ENCODE measurements at places on chromosomes 6 and 20. TPM values are rescaled to one million over a fixed set of nuclear protein-coding genes. Genes with fewer than 3 reads are reported as not detected.

The HSPA12B gene
- not detected for total RNA-seq

The TMEM244 gene
- not detected for total RNA-seq

The WFDC5 gene
- not detected for total RNA-seq

The FAM217A gene
- not detected for total RNA-seq

The PPT2 gene
- 13.2 TPM for total RNA-seq

The BEND6 gene
- not detected for total RNA-seq

The VSTM2L gene
- not detected for total RNA-seq

The CDH26 gene
- total RNA-seq: 1.5 TPM

The EBF4 gene
- total RNA-seq: 3.5 TPM

The DEFB126 gene
- total RNA-seq: not detected

The MAS1 gene
- total RNA-seq: not detected

The FAM83C gene
- not detected for total RNA-seq

The OR2H2 gene
- not detected for total RNA-seq

The DLK2 gene
- total RNA-seq: 0.52 TPM

The VSX1 gene
- total RNA-seq: not detected

The SSTR4 gene
- total RNA-seq: not detected

The CDKN1A gene
- 92.3 TPM for total RNA-seq

The POM121L2 gene
- total RNA-seq: not detected

The EDN1 gene
- total RNA-seq: 0.15 TPM

The CLDN20 gene
- total RNA-seq: not detected

The CYP21A2 gene
- total RNA-seq: not detected

The PACRG gene
- total RNA-seq: not detected

The EYA2 gene
- total RNA-seq: not detected

The DDX43 gene
- total RNA-seq: not detected

The RSPH9 gene
- total RNA-seq: not detected

The SLC22A2 gene
- not detected for total RNA-seq

The SLC26A8 gene
- total RNA-seq: not detected

The OR2B6 gene
- not detected for total RNA-seq

The MUCL3 gene
- total RNA-seq: not detected

The ZDHHC14 gene
- 1.1 TPM for total RNA-seq

The SMLR1 gene
- total RNA-seq: not detected

The MYH7B gene
- 0.20 TPM for total RNA-seq

The WFDC10B gene
- not detected for total RNA-seq

The HLA-DQB2 gene
- total RNA-seq: not detected

The PSORS1C2 gene
- total RNA-seq: not detected

The CTAGE9 gene
- not detected for total RNA-seq

The ADGRF5 gene
- not detected for total RNA-seq

The IMPG1 gene
- total RNA-seq: not detected

The SAMD10 gene
- total RNA-seq: 20.5 TPM

The CST2 gene
- total RNA-seq: not detected

The ENPP3 gene
- total RNA-seq: 1.2 TPM

The BPIFB2 gene
- total RNA-seq: not detected

The PNLDC1 gene
- total RNA-seq: 0.40 TPM

The RAET1G gene
- total RNA-seq: not detected

The KIF25 gene
- total RNA-seq: not detected

Data from activated naive CD4-positive, alpha-beta T cell treated with anti-CD3 and anti-CD28 coated beads for 36 hours (primary cell).